ENCODE measurements at places on chromosomes 11 and 22.

- no peak for DNase-seq
Observed at GRCh38 chr11:17767914-17768313, 33.3 kb downstream of the KCNC1 start.

GRCh38 chr11:16393340-16393739 is 37.0 kb upstream of the SOX6 start:
- DNase-seq = no peak

DNA sequence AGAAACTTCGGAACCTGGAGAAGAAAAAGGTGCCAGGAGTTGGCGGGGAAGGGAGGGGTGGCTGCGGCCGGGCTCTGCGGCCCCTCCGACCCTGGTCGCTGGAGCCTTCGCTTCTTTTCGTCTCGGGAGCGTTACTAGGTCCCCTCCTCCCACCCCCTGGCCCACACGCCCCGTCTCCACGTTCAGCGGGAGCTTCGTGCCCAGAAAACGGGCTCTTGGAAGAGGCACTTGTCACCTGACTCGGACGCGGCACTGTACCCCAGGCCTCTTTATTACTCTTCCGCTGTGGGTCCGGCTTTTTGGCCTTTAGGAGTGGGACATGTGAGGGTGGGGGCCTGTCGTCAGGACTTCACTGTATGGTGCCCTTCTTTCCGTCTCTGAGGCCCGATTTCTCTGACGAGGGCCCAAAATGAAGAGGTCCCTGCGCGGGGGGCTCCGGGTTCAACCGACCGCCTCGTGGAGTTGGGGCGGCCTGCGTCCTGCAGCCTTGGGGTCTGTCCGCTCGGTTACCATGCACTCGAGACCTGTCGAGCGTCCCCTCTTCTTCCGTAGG is 1.2 kb downstream of the CAPRIN1 start:
- DNase-seq = peak; percentile 12

GRCh38 chr11:118631142-118631909 is 23.9 kb downstream of the PHLDB1 start:
- no peak for DNase-seq

- no peak for DNase-seq
Observed at GRCh38 chr22:39690881-39691605, 120.5 kb downstream of the CACNA1I start.

GRCh38 chr11:29124470-29124869 is 892.4 kb downstream of the KCNA4 start:
- DNase-seq = no peak

- DNase-seq = no peak
Observed at GRCh38 chr11:15212876-15213275, 98.2 kb downstream of the INSC start.

DNA sequence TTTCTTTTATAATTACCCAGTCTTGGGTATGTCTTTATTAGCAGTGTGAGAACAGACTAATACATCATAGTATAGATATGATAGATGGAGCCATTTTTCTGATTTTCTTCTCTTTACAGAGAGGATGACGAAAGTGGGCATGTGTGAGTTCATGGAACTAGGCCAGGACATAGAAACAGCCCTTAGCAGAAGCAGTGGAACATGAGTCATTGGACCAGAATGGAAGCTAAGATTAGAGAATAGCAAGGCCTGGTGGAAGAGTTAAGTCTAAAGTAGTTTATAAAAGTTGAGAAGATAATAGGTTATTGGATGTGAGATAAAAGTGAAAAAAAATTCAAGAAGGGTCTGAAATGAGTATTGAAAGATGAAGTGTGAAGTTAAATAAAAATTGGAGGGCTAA is 97.0 kb upstream of the MPPED2 start:
- no peak for DNase-seq

DNA sequence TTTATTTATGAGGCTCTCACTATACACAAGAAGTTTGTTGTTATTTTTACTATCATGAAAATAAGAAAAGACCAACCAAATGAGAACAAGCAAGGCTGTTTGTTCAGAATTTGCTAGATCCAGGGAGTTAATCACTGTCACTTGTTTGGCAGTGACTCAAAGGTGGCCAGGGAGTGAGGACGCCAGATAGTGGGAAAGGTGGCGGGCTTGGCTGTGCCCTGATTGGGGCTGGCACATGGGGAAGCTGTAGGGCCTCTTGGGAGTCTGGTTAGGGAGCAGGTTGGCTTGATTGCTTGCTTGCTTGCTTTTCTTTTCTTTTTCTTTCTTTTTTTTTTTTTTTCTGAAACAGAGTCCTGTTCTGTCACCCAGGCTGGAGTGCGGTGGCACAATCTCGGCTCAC is 53.1 kb upstream of the SLC22A12 start:
- DNase-seq = no peak

DNA sequence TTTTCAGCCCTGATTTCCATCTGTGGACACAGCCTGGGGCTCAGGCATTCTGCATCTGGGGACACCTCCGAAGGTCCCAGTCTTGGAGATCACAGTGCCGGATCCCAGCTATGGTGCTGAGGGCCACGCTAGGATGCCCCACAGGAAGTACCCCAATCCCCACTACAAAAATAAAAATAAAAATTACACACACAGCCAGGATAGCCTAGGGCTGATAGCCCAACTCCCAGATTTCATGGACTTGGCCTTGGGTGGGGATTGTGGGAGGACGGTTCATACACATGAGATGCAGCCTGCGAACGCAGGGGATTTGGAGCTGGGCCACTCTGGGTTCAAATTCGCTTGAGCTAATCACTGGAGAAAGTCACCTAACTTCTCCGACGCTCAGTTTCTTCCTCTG is 237.7 kb downstream of the BUD13 start:
- no peak for DNase-seq

- DNase-seq = no peak
Observed at GRCh38 chr11:117071344-117071787, 26.9 kb downstream of the SIK3 start.

DNA sequence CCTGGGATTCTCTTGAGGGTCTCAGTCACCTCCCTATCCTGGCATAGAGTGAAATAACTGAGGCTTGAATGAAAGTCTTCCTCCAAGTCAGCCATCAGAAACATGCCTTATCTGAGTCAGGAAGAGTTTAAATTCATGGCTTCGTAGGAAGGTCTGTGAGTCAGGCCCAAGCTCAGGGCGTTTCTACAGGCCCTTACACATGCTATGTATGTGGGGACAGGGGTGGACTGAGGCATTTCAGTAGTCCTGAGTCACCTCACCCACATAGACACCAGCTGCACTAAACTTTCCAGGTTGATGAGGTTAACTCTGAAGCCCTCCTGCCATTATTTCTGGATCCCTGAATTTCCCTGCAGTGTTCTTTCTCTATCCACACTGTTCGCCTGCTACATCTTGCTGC is 134.6 kb upstream of the RCN1 start:
- no peak for DNase-seq

DNA sequence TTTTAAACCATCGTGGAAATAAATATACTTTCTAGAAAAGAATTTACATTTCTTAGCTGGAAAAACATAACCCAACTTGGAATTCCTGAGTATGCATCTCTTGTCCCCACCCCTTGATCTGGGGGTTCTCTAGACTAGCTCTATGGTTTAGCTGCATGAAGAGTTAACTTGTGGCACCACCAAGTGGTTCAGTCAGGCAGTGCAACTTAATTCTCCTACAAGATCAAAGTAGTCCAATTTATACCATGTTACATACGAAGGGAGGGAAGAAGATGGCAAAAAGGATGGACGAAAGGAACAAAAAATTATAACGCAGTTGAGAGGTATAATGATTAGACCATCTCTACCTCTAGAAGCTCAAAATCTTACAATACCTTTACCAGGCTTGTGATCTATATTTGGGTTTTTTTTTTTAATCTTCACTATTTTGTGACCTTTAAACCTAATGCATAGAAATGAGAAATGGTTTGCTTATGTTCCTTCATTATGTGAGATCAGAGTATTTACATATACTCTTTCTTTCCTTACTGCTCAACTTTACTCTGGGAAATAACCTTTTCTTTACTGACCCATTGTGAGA is 28.5 kb upstream of the ALKBH3 start:
- DNase-seq = peak; percentile 66

GRCh38 chr11:129596351-129596750 is 219.3 kb upstream of the TMEM45B start:
- no peak for DNase-seq

- DNase-seq = no peak
Observed at GRCh38 chr11:1988667-1989317, 8.8 kb downstream of the H19 start.

DNA sequence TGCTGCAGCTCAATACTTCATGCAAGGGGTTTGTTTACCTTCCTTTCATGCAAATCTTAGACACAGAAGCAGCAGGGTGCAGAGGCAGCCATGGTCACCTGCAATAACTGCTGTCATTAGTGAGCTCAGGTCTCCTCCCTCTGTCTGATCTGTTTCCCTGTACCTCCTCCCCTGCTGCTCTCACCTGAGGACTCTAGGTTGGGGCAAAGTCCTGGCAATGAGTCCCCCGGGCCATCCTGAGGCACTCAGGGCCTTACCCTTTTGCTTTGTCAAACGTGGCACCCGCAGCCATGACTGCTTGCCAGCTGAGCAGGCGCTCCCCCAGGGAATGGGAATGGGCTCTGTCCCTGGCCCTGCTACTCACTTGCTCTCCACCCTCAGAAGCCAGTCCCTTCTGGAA is 3.9 kb downstream of the LRRC10B start:
- DNase-seq = no peak

DNA sequence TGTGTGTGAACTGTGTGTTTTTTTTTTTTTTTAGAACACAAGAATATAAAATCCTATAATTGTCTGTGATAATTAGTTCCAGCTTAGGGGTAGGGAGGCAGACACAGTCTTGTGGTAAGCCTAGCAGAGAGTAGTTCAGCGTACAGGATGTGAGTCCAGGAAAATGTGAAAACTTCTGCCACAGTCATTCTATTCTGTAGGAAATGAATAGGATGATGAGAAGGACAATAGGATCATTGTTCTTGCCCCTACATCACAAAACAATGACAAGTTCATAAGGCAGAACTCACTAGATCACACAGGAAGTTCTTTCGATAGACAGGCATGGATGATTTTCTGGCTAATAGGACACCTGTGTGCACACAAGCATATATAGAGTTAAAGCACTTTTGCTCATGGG is 132.2 kb downstream of the NAV2 start:
- no peak for DNase-seq

GRCh38 chr22:32800158-32800882 is 1.2 kb upstream of the TIMP3 start:
- no peak for DNase-seq

DNA sequence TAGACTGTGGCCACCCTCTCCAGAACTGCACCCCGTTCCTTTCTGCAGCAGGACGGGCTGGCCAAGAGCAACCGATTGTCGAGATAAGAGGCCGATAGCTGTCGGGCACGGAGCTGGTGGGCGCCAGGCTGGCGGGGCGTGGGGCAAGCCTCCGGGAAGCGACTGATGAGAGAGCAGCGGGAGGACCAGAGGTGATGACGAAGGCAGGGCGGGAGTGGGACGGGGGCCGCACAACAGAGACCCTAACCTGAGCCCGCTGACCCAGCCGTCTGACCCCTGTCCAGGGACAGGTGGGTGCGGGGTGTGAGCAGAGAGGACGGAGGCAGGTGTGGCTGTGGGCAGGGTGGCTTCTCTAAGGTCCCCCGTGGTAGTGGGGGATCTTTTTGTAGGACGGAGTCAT is 7.3 kb upstream of the BRSK2 start:
- no peak for DNase-seq

GRCh38 chr22:45067731-45068130 is 57.9 kb upstream of the PHF21B start:
- no peak for DNase-seq

- no peak for DNase-seq
Observed at GRCh38 chr11:62707277-62707861, at the start of the genes BSCL2 and GNG3. BSCL2 (minus strand) TSS chr11:62707424; CDS start chr11:62707195, 229 bp downstream. GNG3 (plus strand) TSS chr11:62707676; CDS start chr11:62708296, 620 bp downstream.

DNA sequence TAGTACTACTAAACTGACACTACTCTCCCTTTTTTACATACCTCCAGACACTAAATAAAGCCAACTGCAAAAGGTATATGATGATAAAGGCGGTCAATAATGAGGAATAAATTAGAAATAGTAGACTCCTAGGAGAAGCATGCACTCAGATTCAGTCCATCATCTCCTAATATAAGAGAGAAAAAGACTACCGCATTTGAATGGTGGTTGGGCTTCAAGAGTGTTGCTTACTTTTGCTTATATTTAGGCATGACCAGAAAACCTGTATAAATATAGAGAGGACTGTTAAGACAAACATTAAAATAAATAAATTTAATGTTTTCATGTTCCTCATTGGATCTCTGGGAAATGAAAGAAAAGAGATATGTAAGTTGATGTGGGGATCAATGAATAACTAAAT is 1137.0 kb downstream of the FAM181B start:
- no peak for DNase-seq

DNA sequence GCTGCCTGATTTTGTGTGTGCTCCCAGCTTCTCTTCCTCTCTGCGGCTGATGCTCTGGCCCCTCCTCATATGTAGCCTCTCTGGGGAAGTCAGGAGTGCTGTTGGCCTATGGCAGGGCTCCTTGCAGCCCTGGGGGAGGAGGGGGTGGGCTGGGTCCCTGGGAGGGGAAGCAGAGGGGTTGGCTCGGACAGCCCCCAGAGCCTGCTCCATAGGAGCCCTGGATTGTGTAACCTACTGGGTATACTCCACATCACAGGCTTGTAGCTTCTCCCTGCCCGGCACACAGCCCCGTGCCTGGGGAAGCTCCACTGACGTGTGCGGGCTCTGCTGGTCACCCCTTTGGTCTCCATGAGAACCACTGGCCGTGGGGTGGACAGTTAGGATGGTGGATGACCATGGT is 113.8 kb downstream of the ST3GAL4 start:
- no peak for DNase-seq

- DNase-seq = no peak
Observed at GRCh38 chr11:95067841-95068219, 1.1 kb downstream of the SRSF8 start.

- no peak for DNase-seq
Observed at GRCh38 chr11:133811850-133812685, 33.2 kb downstream of the SPATA19 start.

DNA sequence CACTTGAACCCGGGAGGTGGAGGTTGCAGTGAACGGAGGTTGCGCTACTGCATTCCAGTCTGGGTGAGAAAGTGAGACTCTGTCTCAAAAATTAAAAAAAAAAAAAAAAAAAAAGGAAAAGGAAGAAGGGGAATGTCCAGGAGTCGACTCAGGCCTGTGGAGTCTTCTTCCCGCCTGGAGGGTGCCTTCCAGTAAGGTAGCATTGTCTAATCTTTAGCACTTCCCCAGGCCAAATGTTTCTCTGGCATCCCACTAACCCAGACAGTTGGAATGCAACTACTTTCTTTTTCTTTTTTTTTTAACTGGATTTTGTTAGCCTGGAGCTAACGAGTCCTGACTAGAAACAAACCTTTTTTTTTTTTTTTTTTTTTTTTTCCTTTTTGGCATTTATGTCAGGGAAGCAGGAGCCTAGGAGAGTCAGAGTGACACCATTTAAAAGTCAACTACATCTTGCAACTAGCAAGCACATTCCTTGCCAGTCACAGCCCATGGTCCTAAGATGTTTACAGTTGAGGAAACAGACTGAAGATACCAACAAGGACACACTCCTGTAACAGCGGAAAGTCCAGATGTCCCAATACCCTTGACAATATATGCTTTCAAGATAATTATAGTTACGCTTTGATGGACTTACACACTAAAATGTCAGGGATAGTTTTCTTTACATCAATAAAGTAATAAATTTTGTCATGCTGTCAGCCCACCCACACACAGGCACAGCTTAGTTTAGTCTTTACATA is 10.6 kb downstream of the PLET1 start:
- DNase-seq = no peak

Measured in ACHN (cell line).